Epithelial cell of prostate (primary cell): ENCODE measurements at places on chromosomes 12 and 14.

DNA sequence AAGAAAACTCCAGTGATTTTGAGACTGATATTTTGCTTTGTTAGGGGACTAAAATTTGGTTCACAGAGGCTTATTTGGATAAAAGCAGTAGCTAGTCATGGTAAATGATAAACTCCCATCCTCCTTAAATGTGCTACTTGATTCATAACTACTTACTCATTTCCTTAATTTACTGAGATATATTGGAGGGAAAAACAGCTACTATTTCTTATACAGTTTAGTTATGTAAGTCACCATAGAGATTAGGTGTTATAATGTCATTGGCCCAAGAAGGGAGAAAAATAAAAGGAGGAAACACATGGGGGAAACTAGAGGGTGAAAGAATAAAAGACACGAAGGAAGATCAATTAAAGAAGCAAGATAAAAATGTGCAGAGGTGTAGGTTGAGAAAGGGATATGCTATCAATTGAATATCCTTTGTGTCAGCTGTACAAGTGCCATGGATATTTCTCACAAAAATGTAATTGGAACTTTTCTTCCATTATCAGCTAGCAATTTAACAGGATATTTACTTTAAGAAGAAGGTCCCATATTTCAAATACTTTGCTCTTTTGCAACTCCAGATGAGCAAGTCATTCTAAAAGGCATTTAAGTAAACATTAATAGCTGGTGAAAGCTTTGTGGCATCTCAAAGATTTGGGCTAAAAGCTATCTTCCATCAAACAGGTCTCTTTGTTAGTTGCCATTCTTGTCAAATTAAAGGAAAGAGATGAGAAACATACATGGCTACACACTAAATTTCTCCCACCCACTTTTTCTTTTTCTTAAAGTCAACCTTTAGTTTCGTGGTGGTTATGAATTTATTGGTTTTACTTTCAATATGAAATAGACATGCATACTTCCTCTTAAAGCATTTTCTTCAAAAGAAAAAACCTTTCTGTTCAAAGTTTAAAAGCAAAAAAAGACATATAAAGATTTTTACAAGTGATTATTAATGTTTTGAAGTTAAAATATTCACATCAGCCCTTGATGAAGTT, 439.5 kb downstream of the CCER1 start:
- DNase-seq: no peak

- DNase-seq: no peak
These were observed 69.0 kb downstream of the PPM1H start for GRCh38 chr12:62865937-62866336.

DNA sequence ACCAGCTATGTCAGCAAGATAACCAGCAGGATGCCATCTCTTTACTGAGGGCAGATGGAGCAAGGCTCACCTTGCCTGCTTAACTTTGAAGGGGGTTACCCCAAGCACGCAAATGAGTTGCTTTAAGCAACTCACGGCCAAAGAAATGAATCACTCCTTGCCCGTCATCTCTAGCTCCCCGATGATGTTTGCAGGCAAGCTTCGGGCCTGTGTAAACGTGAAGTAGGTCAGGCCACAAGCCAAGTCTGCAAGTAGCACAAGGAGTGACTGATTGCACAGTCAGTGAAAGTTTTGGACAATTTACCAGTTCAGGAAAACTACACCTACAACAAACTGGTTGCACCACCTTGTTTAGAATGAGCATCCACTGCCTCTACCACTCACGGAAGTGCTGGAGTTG, 699.7 kb upstream of the TBX3 start:
- peak; percentile 99 for DNase-seq

DNA sequence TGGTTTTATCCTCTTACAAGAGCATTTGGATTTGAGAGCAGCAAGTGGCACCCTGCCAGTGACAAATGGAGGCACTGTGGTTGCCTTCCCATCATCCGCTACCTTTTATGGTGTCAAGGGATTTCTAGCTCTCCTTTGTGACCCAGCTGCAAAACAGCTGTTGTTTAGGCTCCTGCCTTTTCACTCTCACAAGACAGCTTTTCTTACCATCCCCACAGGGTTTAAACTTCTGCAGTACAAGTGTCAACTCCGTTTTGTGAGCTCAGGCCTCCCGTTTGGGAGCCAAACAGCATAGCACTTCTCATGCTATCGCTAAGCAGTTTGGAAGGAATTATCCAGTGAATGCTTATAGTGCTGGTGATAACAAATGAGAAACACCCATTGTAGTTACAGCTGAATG, 331.4 kb downstream of the TMTC2 start:
- no peak for DNase-seq

- no peak for DNase-seq
These were observed 15.6 kb upstream of the CACNA2D4 start for GRCh38 chr12:1934068-1934467.

DNA sequence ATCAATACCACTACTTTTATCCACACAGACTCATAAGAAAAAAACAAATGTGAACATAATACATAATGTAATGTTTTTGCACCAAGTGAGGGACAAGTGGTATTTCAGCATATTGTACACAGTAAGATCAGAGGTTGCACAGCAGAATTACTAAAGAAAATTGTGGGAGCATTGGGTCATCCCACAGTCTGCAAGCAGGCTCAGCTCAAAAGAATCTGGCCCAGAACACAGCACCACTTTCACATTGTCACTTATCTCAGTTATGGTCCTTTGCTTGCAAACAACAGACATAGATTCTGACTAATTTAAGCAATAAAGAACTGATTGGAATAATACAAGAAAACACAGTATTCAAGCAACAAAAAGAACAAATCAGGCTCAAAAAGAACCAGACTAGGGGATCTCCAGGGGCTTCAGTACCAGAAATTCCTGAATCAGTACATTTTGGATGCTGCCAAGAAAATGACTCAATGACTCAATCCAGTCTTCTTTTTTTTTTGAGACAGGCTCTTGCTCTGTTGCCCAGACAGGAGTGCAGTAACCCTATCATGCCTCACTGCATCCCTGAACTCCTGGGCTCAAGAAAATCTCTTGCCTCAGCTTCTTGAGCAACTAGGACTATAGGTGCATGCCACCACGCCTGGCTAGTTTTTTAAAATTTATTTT, 42.9 kb upstream of the EEA1 start:
- peak; percentile 39 for DNase-seq
